ENCODE measurements at places on chromosomes 2 and 18.

DNA sequence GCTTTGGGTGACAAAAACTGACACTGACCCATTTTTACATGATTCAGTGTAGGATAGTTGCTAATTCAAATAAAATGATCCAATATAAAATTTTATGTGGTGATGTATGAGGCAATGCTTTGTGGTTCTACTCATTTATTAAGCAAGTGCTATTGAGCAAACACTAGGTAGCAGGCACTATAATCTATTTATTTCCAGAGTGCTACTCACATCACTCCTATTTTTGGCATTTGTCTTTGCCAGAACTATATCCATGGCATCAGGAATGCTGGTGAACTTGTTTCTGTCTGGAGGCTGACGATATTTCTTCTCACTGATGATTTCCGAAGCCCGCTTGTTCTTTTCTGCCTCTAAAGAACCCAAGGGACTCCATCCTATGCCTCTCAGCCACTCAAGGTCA, 84.3 kb downstream of the NEB start:
- DNase-seq, result no peak

GRCh38 chr2:19623488-19623887, 265.1 kb upstream of the OSR1 start:
- no peak for DNase-seq

DNA sequence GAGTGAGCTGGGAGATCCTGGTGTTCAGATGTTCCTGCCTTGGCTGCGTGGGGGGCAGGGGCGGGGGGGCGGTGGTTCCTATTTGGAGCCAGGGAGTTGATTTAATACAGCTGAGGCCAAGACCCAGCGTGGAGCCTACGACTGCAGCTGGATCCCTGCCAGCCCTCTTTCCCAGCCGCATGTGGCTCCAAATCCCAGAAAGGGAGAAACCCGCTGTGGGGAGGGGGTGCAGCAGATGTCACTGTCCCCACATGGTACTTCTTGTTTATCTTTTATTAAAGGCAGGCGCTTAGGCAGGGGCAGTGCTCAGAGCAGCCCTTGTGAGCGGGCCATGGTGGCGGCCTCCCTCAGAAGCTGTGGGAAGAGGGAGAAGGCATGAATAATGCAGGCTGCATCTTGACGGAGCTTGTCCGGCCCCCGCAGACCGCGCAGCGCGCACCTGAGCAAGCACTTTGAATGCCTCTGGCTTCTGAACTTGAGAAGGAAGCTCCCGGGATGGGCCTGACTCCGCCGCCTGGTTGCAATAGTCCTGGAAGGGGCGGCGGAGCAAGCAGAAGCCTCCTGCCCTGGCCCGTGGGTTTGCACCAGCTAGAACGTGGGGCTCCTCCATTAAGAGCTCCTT, 112.1 kb downstream of the GLI2 start:
- peak; percentile 61 for DNase-seq

DNA sequence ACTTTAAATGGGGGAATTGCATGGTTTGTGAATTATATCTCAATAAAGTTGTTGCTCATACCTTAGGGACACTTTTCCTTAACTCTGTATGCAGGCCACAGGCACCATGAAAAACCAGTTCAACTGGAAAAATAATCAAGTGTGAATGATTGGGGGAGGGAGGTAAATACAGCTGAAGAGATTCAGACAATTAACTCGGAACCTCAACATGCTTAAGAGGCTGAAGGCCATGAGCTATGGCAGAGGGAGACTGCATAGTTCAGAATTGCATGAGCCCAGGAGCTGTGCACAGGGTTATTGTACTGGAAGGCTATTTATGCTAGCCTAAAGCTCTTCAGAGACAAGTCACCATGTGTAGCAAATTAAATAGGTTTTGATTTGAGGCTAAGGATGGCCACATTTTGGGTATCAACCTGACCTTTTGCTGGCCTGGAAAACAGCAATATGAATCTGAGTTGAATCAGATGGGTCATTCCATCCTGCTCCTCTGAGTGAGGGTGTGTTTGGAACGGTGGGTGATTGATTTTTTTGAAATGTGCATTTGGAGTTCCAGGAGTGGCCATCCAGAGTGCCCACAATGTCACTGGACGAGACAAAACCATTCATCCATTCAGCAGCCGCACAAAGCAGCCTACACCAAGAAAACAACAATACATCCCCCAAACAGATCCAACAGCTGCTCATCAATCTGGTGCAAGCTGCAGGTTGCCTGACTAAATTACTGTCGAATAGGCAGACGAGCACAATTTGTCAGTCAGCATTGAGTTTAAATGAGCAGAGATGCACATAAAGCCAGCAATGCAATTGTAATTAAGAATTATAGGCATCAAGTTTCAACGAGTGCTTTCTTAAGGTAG, 42.5 kb downstream of the HRH4 start:
- DNase-seq, result no peak

- DNase-seq, result no peak
Observed at GRCh38 chr18:25662272-25662671, 310.3 kb upstream of the ZNF521 start.

- DNase-seq, result no peak
Observed at GRCh38 chr2:150475479-150476250, 11.8 kb downstream of the RND3 start.

DNA sequence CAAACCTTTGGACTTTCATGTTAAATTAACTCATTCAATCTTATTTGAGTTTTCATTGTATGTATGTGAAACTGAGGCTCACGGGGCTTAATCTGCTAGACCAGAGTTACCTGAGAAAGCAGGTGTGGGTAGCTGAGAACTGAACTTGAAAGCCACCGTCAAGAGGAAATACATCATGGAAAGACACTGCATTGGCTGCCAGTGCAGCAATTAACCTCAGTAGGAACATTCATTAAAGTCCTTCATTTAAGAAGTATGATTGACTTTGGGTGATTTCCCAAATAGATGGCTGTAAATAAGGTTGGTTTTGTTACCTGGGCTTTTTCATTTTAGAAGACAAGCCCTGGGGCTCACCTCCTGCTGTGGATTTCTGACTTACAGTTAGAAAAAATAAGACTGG, 36.5 kb upstream of the MGAT5 start:
- DNase-seq, result no peak

- DNase-seq, result peak; percentile 33
Observed at GRCh38 chr2:209368914-209369313, 54.9 kb upstream of the MAP2 start.

DNA sequence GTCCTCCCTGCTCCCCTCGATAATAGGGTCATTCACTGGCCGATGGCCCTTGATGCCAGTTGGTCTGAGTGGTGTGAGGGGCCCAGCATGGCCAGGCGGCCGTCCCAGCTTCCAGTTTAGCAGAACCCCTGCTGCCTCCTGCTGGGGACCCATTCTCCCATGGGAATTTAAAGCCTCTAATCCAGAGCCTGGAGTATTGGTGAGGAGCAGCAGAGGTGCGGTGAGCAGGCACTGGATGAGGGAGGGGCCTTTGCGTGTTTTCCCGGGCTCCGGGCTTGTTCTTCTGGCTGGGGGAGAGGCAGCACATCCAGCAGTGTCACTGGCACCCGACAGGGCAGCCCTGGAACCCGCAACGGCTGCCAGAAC, 17.4 kb downstream of the KCNIP3 start:
- no peak for DNase-seq

- no peak for DNase-seq
Observed at GRCh38 chr2:183172220-183172887, 48.1 kb downstream of the NUP35 start.

- no peak for DNase-seq
Observed at GRCh38 chr2:120842456-120843439, 107.1 kb downstream of the GLI2 start.

DNA sequence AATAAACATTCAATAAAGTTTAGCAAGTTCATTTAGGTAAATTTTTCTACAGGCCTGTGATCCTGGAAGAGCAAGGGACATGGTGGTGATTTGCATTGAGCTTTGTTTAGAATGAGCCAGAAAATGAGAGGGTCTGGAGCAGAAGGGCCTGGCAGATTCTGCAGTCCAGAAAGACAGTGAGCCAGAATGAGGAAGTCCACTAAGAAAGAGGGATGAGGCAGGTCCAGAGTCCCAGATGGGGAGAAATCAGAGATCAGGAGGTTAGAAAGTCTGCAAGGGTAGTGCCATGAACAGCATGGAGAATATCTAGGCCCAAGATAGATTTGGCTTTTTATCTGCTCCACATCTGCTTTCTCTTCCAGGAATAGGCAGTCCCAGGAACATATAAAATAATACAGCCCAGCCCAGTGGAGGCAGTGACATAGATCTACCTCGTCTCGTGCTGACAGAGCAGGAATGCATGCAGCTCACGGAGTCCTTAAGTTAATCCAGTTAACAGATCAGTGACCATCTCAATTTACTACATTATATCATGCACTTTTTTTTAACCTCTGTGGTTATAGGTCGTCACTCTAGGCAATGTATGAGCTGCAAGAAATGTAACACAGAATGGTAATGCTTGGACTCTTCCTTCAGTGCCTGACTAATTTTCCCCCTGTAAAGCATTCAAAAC, 429.0 kb downstream of the SUCLG1 start:
- DNase-seq, result no peak

- no peak for DNase-seq
Observed at GRCh38 chr2:46486436-46486835, 7.1 kb downstream of the TMEM247 start.

GRCh38 chr2:150346806-150347205, 140.7 kb downstream of the RND3 start:
- no peak for DNase-seq

GRCh38 chr2:58449286-58450010, 208.3 kb upstream of the FANCL start:
- DNase-seq, result no peak

DNA sequence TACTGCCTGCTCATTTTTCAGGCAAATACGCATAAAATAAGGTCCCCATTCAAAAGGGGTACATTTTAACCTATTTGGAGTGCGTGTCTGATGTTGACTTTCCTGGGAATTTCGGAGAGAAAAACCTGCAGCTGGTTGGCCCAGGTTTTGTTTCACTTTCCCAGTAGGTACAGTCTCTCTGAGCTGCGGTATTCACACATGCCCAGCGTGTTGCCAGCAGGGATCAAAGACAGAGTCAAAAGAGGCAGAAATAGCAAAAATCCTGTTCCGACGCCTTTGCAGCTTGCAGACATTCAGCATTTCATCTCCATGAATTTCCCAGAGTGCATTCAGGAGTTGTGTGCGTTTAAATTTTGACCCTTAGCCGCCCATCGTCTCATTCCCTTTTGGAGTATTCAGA, 855.4 kb upstream of the CELF4 start:
- no peak for DNase-seq

GRCh38 chr18:59382383-59382782, 23.3 kb upstream of the LMAN1 start:
- no peak for DNase-seq

DNA sequence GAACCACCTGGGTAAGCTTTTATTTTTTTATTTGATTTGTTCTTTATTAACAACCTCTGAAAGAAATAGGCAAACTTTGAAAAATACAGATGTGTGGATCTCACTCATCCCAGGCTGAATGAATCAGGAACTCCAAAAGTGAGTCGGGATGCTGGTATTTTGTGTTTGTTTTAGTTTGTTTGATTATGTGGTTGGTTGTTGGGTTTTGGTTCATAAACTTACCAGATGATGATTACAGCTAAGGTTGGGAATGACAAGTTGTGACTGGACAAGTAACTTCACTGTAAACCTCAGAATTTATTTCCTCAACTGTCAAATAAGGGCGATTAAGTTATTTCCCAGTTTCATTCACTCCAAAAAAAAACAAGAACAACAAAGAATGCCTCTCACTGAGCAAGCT, 80.5 kb upstream of the KIF5C start:
- no peak for DNase-seq

DNA sequence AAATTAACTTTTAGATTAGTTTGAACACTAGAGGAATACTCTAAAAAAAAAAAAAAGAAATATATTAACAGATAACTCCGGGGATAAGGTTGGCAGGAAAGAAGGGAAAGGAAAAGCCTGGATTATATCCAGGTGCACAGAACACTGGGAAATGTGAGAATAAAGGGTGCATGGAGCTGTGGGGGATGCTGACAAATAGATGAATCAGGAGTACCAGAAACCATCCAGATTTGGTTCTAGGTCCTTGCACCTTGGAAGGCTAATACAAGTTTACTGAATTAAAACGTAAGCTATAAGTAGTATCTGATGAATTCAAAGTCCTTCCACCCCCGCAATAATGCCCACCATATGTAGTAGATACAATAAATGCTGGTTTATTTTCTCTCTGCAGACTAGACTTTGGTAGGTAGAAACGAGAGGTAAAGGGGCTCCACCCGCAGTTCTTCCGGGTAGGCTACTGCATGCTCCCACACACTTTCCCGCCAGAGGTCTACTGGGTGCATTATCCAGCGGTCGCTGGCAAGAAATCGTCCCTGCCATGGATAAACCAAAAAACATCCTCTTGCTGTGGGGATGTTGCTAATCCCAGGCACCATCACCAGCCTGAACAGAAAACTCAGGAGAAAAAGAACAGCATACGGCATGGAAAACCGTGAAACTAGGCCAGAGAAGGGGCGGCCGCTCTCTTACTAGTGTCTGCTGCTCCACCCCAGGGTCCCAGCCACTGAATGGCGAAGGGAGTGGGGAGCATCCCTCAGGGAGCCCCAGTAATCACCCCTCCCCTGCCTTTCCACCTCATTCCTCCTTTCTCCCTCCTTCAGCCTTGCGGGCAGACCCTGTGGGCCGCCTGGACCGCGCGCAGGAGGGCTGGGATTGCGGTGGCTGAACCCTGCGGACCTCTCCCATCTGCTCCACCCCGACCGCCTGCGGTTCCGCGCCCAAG, 1.5 kb downstream of the CNRIP1 start:
- DNase-seq, result peak; percentile 4

DNA sequence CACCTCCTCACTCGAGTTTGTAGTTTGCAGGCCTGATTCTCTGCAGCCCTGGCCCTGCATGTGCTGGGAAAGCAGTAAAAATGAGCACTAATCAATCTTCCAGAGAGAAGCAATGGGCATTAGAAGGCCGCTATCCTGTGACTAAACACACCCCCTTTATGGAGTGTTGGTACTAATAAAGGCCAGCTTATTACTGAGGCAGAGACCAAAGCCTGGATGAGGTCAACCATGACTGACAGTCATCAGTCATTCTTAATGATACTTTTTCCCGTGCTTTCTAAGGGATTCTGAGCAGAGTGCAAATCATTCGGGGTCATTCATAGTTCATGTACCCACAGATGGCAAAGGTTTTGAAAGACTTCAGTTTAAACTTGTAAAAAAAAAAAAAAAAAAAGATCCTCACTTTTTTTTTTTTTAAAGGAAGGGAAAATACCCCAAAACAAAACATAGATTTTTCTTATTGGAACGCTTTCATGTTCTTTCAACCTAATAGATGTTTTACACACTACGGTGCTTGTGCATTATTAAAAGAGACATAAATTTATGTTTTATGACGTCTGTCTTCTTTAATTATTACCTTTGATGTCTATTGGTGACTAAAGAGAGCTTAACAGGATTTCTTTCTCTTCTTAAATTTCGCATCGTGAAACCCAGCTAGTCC, 13.2 kb downstream of the TSHZ1 start:
- no peak for DNase-seq

- DNase-seq, result no peak
Observed at GRCh38 chr2:214139630-214140284, 271.1 kb upstream of the VWC2L start.

DNA sequence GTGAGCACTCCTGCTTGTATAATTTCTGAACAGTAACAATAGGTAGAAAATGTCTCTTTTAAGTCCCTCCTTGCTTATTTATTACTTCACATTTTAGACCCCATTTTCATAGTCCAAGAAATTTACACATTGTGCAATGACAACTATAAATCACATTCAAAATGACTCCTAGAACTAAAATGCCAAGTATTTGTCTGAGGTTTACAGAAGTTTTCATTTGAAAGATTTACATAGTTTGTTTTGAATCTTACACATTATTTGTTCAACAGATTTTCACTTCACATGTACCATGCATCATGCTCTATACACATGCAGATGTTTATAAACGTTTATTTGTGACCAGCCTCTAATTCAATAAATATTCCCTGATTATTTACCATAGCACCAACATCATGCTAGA, 15.7 kb upstream of the TRIB2 start:
- DNase-seq, result no peak

Data from right renal pelvis (tissue), 4 donors.